Muscle of leg (tissue), 16 donors: ENCODE measurements at places on chromosomes 6 and 20. TPM values are rescaled to one million over a fixed set of nuclear protein-coding genes. Genes with fewer than 3 reads are reported as not detected.

DNA sequence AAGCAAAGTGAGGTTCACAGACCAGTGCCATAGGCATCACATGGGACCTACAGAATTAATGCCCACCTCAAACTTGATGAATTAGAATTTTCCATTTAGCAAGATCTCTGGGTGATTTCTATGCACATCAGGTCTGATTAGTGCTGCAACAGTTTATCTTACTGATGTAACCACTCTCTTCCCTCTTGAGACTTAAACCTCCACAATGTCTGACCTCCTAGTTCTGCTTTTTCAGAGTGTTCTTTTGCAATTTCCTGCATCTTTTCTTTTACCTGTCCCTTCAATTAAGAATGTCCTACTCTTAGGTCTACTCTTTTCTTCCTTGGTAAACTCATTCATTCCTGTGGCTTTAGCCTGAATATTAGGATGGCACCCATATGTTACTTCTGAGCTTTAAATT is 615.3 kb downstream of the TFAP2A start:
- no peak for DNase-seq

The KCNK16 gene
- total RNA-seq: not detected

GRCh38 chr6:100796049-100796823 is 84.9 kb downstream of the ASCC3 start:
- no peak for DNase-seq

The TRIM27 gene
- 47.7 TPM for total RNA-seq

- DNase-seq: peak; percentile 82
These were observed 11.7 kb upstream of the FAM83C start for GRCh38 chr20:35303735-35304491.
